HTR-8/SVneo (cell line): ENCODE measurements at places on chromosomes 1 and 21.

DNA sequence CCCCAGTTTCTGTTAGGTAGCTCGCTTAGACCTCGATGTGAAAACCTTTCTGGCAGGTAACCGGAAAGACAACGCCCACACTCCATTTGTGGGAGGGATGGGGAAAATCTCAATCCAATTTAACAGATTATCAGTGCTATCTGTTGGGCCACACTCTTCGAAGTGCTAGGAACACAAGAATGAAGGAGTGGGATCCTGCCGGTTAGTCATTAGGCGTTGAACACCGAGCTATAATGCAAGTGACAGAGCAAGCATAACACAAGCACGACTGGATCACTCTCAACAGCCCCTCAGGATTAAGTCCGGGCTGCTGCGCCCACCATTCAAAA, 531 bp downstream of the SNIP1 start:
- no peak for DNase-seq

DNA sequence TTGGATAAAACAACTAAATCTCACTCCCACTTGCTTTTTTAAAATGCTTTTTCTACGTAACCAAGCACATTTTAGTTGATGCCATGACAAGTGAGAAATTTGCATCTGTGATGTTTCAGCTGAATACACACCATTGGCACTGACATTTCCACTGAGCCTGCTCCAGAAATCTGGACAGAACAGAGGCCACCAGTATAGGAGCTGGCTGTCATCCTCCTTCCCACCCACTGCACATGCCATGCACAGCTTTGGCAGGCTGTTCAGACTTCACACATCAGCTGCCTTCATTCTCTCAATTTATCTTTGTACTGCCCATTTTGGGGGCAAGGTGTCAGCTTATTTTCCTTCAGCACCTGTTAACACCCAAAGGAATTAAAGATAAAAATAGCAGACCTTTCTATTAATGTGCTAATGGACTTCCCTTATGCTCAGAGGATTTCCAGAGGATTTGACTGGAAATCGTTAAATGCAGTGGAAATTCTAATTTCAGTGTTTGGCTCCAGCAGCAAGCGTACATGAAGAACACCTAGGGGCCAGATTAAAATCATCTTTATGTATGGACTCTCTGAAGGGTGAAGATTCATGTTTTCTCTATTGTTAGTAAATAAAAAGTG, 12.9 kb upstream of the PODN start:
- DNase-seq: no peak

DNA sequence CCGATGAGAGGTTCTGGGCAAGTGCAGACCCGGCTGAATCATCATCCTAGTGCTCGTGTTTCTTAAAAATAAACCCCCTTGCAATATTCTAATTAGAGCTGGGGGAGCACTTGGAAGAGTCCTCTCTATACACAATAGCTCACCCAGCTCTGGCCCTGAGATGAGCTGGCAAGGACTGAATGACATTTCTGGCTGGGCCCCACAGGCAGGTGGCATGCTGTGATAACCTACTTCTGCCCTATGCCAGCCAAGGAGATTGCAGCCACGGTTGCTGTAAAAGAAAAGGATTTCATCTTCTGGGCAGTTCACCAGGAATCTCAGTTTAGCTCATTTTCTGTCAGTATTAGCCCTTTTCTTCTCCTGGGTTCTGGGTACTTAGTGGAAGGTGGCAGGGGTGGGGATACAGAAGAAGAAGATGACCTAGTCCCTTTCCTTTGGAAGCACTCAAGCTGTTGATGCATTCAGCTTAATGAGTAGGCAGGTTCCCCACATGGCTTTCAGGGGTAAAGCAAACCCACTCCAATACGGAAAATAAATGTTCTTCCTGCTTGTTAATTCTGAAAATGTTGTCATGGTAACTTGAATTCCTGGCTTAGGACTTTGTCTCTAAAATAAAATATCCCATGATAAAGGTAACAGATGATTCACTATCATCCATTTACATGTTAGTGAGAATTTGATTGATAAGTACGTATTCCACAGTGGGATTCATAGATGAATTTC, 32.2 kb downstream of the VASH2 start:
- no peak for DNase-seq

DNA sequence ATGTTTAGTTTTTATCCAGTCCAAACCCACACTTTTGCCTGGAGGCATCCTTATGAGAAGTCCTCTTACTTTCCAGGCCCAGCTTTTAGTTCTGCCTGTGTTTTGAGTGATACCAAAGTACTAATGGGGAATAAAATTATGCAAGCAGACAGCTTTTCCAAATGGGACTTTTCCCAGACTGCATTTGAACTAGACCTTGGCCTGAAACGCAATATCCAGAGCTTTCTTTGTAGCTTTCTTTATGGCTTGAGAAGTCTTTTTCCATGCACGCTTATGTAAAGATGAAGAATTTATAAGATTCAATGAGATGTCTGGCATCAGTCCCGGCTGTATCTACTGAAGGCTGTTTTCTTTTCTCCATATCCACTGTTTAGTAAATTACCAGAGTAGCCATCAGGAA, 236.6 kb upstream of the RAB4A start:
- no peak for DNase-seq

DNA sequence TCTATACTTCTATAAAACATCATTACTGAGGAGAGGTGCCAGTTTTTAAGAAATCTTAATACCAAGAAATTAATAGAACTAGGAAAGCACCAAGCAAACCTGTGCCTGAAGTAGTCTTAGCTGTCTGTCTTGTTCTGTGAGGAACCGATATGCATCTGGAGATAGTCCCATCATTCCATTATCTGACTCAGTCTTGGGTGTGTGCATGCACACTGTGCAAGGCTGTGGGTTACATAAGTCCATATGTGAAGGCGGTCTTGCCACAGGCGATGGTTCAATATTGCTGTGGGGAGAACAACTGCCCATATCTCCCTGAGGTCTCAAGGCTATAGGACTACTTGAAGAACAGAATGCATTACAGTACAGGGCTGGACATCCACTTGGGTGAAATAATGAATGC, 33.8 kb downstream of the STIL start:
- DNase-seq: no peak

DNA sequence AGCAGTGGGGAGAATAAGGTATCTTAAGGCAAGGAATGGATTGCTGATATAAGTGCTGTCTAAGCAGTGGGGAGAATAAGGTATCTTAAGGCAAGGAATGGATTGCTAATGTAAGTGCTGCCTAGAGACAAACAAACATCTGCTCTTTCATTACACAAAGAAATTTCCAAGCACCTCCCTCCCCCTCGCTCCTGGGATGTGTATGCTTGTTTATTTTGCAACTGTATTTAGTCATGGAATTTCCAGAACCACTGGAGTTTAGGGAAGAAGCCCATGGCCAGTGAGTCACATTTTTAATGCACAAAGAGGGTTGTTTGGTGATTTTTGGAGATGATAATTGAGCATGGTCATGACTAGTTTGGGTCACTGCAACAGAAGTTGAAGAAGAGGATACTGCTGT, 21.5 kb downstream of the PDPN start:
- DNase-seq: peak; percentile 10

- DNase-seq: no peak
These were observed 3881.6 kb downstream of the SRGAP2C start for GRCh38 chr1:125066385-125066784.

DNA sequence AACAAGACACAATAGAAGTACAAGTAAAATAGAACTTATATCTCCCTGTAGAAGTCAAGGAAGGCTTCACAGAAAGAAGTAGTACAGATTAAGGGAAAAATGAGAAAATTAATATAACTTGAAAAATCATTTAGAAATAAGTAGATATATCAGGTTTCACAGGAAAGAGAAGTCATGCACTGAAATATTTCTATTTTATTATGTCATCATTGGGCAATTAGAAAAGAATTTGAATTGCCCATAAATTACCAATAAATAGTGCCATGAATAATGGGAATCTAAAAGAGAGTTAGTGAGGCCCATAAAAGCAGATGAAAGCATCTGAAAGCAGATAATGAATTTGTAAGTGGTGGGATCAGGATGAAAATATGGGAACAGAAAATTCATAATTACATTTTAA, 1597.8 kb downstream of the PLA2G4A start:
- DNase-seq: no peak

GRCh38 chr1:53037159-53037558, 24.9 kb upstream of the PODN start:
- no peak for DNase-seq

DNA sequence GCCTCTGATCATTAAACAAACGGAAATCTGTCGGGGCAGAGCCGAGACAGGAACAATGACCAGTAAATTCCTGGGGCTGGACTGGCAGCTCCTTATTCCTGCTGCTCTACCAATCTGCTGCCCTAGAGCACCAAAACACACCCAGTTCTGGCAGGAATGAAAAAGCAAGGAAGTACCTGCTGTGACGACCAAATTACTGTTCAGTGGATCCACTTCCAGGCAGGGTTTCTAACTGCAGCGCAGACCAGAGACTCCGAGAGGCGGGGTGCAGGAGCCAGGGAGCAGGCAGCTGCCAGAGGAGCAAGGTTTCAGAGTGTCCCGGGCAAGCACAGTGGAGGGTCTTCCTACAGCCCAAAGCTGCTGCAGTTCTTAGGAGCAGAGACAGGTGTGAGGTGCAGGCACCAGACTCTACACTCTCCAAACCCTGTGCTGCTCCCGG, 32.4 kb downstream of the KANK4 start:
- DNase-seq: no peak

GRCh38 chr1:220338759-220339158, 66.5 kb upstream of the RAB3GAP2 start:
- no peak for DNase-seq

- DNase-seq: no peak
These were observed 58.4 kb upstream of the ADARB1 start for GRCh38 chr21:45016031-45016405.

GRCh38 chr1:14137411-14138134, 437.6 kb downstream of the PRDM2 start:
- DNase-seq: no peak

- no peak for DNase-seq
These were observed 27.7 kb upstream of the LY9 start for GRCh38 chr1:160768295-160768657.

DNA sequence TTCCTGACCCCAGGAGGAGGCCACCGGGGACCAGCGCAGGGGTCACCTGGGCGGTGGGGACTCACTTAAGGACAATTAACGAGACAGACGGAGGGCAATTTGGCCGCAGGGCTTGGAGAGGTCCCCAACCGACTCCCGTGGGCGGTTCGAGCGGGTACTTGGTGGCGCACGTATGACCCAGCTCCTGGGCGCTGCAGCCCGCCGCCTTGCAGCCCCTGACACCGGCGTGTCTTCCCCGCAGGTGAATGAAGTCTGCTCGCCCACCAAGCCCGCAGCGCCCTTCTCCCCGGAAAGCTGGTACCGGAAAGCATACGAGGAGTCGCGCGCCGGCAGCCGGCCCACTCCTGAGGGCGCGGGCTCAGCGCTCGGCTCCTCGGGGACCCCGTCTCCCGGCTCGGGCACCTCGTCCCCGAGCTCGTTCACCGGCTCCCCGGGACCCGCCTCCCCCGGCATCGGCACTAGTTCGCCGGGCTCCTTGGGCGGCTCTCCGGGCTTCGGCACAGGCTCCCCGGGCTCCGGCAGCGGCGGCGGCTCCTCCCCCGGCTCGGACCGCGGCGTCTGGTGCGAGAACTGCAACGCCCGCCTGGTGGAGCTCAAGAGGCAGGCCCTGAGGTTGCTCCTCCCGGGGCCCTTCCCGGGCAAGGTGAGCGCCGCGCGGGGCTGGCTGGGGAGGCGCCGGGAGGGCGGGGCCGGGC, 1.4 kb downstream of the KIF26B start:
- DNase-seq: peak; percentile 89

DNA sequence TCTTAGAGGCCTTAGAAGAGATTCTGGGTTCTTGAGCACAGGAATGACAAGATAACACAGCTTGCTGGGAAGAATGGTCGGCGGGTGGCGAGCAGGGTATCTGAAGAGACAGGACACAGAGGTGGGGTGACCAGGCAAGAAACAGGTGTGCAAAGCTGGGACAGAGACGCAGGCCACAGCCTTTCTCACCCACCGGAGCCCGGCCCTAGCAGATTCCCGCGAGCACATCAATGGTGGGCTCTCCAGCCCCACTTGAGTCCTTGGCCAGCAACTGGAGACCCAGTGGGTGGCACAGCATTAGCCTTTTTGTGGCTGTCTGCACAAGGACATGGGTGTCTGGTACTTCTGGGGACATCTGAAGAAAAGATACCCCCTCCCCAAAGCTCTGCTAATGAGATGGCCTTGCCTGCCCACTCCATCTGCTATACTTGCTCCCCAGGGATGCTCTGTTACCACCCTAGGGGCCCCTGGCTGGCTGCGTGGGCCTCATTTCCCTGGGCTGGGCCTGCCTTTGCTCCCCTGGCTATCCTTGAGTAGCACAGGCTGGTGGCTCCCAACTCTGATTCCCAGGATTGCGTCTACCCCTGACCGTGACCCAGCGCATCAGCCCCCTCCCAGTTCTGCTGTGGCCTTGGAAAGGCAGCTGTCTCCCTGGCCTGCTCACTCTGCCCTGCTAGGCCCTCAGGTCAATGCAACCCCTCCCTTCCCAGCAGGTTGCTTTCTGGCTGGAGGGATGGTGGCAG, 127.2 kb upstream of the ADAR start:
- no peak for DNase-seq

DNA sequence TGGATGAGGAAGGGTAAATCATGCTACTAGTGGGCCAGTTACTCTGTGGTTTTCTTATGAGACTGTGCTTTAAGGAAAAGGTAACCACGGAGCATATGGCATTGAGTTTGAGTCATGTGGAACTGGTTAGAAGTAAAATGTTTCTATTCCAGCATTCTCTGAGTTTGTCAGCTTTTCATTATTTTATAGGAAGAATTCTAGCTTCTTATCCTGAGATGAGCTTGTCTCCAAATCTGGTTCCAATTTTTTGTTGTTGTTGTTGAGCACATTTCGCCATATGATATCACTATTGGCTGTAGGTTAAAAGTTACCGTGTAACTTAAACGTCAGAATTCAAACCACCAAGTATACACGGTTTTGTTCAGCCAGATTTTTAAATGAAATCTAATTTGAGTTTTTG, 69.9 kb downstream of the ATF6 start:
- DNase-seq: no peak

- no peak for DNase-seq
These were observed 22.7 kb upstream of the ACBD6 start for GRCh38 chr1:180524915-180525714.

GRCh38 chr1:172345077-172345476, 75.4 kb upstream of the C1orf105 start:
- no peak for DNase-seq

- DNase-seq: no peak
These were observed 23.1 kb upstream of the SLC27A3 start for GRCh38 chr1:153752072-153752471.

- no peak for DNase-seq
These were observed 5.4 kb downstream of the HMGN2 start for GRCh38 chr1:26477446-26478152.

- DNase-seq: no peak
These were observed 8.4 kb downstream of the IFNAR2 start for GRCh38 chr21:33238146-33238545.
